ENCODE measurements at places on chromosomes 12 and 14.

- no peak for DNase-seq
Observed at GRCh38 chr14:81285245-81285644, 64.5 kb upstream of the GTF2A1 start.

- no peak for DNase-seq
Observed at GRCh38 chr14:33493266-33493665, 457.6 kb downstream of the EGLN3 start.

DNA sequence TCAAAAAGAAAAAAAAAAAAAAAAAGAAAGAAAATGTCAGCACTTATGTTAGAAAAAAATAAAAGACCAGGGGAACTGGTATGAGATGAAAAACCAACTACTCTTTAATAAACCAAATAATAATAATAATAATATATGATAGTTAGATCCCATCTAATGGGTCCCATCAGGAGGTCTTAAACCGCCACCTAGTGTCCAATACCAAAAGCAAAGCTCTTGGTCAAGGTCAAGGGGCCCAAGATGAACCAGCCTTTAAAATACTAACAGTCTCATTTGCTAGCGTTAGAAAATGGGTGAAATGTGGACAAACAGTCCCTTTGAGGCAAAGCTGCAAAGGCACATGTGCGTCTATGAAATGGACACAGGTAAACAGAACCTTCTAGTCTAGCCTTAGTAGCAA, 12.3 kb downstream of the BRAP start:
- DNase-seq = no peak

GRCh38 chr14:31545328-31545727, 15.9 kb upstream of the NUBPL start:
- DNase-seq = no peak

GRCh38 chr12:116534311-116535121, 24.7 kb upstream of the MAP1LC3B2 start:
- no peak for DNase-seq

DNA sequence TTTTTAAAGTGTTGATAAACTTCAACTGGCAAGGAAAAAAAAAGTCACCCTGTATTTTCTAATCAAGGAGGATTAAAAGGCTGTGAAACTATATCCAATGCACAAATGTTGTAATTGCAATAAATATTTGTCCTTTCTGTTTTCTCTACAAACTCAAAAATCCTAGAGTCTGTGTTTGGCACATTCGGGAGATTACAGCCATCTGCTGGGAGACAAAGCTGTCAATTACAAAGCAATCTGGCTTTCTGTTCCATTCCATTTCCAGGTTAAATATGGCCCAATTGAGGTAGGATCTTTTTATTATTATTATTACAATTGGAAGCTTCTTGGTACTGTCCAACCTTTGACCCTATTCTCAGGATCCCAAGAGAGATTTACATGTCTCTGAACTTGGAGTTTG, 295.9 kb downstream of the DIO2 start:
- no peak for DNase-seq

DNA sequence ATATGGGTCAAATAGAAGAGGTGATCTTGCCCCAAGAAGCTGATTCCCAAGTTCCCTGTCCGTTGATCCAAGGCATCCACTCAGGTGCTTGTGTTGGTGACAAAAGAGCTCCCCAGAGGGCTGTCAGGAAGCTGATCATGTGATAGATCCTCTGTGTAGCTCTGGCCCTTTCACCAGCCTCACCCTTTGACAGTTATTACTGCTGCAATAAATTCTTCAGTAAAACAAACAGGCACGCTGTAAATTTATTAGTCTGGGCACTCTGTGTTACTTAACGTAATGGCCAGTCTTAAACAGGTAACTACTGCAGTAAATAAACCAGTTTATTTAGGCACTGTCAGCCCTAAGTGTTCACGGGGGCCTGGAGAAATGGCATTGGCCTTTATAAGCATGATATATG, 473.9 kb downstream of the BCL11B start:
- no peak for DNase-seq
